Airway epithelial cell (primary cell): ENCODE measurements at places on chromosomes 2 and 18. TPM values are rescaled to one million over a fixed set of nuclear protein-coding genes. Genes with fewer than 3 reads are reported as not detected.

PDE11A gene
- not detected in 2 replicates for total RNA-seq

PTPN2 gene
- 27.8 and 29.5 TPM in 2 replicates for total RNA-seq

TUBA3E gene
- total RNA-seq, result not detected in 2 replicates

FNDC4 gene
- total RNA-seq, result 9.7 and 12.5 TPM in 2 replicates

MSGN1 gene
- not detected in 2 replicates for total RNA-seq

C1QL2 gene
- total RNA-seq, result not detected in 2 replicates

KCNG3 gene
- not detected in 2 replicates for total RNA-seq

KIF1A gene
- not detected in 2 replicates for total RNA-seq

SH3BP4 gene
- total RNA-seq, result 20.7 and 35.1 TPM in 2 replicates

COL3A1 gene
- total RNA-seq, result 16.9 and 18.9 TPM in 2 replicates
